ENCODE measurements at places on chromosomes 11 and 22. TPM values are rescaled to one million over a fixed set of nuclear protein-coding genes. Genes with fewer than 3 reads are reported as not detected.
A peak's percentile ranks its signal among the peaks of the same experiment; 100 is the strongest.

- DNase-seq: no peak
Observed at GRCh38 chr11:79273781-79274180, 167.0 kb downstream of the TENM4 start.

GRCh38 chr22:50576806-50577696, 1.2 kb downstream of the CPT1B start:
- DNase-seq: no peak

DNA sequence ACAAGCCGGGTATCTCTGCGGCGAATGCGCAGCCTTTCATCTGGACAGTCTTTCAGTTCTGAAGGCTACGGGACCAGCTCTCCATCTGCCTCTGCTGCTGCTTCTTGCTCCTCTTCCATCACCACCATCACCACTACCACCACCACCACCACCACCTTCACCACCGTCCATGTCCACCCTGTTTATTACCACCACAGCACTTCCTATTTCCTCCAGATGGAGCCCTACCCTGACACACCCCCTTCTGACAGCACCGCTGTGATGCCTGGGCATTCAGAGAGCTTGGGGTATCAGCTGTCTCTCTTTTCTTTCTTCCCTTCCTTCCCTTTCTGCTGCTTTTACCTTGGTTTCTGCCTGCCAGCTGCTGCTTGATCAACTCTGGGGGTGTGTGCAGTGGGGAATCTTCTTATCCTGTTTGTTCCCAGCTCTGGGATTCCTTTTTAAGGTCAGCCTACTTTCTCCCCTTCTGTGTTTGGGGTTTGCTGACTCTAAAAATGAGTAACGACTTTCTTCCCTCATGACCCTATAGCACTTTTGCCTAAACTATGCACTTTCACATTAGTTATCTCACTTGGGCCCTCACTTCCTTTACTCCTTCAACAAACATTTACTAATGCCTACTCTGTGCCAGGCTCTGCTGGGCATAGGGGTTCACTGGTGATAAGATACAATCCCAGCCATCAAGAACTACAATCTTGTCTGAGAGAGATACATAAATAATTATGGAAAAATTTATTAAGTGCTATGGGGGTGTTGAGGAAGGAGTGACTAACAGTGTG, 7.8 kb upstream of the RRM1 start:
- DNase-seq: no peak

DNA sequence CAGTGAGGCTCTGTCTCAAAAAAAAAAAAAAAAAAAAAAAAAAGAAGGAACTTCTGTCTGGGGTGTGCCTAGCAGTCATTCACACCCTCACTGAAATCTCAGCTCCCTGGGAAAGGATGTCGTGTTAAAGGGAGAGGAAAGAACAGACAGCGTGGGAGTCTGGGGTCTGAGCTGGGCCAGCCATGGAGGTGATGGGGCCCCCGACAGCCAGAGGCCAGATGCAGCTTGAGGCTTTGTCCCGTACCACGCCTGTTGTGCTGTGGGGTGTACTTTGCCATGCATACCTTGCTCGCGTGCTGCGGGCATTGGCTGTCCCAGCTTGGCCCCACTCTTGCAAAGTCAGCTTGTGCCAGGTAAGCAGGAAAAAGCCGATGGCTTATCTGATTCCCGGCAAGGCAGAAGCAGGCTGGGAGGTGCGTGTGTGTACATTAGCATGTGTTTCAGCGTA, 4.6 kb downstream of the SYT12 start:
- no peak for DNase-seq

GRCh38 chr11:75223954-75224643, 16.5 kb upstream of the TPBGL start:
- no peak for DNase-seq

DNA sequence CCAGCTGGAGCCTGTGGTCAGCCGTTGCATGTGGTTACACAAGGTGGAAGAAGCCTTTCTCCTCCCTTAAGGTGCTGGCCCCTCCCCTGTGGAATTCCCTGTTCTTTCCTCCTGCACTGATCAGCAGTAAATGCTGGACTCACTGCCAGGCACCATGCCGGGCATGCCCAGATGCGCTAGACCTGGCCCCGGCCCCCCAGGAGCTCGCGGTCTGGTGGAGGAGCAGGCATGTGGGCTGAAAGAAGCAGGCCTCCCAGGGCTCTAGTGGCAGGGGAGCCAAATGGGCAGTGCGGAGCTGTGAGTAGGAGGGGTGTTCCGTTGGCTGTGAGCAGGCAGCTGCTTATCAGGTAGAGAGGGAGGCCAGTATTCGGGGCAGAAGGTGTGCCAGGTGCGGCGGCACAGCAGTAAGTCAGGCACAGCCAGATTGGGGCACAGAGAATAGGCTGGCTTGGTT, 10.2 kb downstream of the DGKZ start:
- DNase-seq: no peak

DNA sequence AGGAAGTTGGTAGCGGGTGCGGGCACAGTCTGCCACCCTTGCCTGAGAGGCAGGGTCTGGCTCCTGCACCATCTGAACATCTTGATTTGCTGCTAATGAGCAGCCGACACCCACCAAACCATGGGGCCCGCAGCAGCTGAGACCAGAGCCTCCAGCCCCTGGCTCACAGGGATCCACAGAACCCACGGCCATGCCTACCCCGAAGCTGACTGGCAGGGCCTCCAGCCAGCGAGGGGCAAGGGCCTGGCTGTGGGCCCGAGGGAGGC, 171.5 kb upstream of the NTM start:
- no peak for DNase-seq

- peak; percentile 24 for DNase-seq
Observed at GRCh38 chr11:92211576-92212167, 12.9 kb upstream of the FAT3 start.

DNA sequence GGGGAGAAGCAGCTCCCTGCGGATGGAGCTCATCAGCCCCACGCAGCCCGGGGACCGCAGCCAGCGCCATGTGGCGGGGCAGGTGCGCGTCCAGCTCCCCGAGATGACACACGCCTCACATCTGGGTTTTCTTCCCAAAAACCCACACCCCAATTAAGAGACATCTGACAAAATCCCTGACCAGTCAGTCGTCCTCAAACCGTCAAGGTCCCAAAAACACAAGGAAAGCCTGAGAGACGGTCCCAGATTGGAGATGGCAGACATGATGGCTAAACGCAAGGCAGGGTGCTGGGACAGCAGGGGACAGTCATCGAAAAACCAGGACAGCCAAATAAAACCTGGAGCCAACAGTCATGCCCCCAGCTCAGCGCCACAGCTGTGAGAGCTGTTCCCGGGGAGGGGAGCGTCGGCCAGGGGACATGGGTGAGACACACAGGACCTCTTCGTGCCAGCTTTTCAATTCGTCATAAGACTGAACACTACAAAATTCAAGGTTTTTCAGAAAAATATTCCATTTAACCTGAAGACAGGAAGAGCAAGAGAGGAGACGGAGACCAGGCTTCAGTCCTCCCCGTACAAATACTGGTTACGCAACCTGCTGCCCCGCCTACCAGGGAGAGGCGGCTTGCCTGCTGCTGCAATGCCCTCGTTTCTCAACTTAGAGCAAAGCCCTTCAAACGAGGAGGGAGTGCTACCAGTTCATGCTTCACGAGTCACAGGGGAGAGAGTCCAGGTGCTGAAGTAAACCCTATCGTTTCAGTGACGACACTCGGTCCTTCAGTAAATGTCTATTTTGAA, 10.5 kb downstream of the TOLLIP start:
- no peak for DNase-seq

GRCh38 chr22:40330615-40331014, 15.7 kb upstream of the ADSL start:
- DNase-seq: no peak

DNA sequence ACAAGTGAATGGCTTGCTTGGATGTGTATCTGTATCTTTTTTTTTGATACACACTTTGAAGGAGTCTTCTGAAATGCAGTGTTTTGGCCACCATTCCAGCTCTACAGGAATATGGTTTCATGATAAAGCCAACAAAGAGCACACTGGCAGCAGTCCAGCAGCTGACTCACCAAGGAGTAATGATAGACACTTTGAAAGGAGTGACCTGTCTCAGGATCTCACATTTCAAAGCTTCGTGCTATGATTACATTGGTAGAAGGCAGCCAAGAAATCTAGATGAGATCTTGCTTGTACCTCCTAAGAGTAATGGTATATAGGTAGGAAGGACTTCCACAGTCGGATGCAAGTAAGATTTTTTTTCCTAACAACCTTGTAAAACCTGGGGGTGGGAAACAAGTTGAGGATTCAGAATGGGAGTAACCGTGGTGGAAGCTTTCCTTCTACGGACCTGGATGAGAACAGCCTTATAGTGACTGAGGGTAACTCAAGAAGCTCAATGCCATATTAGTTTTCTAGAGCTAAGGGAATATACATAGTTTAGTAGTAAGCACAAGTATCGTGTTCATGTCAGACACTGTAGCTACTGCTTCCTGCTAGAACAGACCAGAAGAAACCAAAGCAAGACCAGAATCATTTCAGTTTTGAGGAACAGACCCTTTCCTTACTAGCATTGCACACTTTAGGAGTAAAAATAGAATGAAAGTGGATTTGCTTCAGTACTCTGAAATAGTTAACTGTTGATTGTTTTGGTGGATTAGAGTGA, 25.0 kb downstream of the MTMR3 start:
- no peak for DNase-seq

- no peak for DNase-seq
Observed at GRCh38 chr11:29962243-29962642, 54.6 kb downstream of the KCNA4 start.

DNA sequence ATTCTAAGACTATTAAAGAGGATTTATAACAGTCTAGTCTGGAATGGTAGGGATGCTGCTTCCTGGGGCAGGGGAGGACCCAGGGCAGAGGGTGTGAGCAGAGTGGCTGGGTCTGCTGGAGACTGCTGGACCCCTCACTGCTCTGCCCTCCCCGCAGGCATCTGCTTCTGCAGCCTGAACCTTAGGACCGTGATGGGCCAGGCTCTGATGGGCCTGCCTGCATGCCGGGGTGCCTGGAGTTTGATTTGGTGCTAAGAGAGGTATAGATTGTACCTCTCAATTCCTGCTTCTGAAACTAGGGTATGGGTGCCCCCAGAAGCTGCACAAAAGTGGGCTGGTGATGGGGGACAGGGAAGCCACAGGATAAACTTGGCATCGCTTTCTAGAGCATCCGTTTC, 54.9 kb downstream of the CD82 start:
- no peak for DNase-seq

Gene ACCSL
- total RNA-seq: not detected

Gene H19
- 17,961 TPM for total RNA-seq

Gene MYO18B
- total RNA-seq: 1.9 TPM

Gene B4GALNT4
- total RNA-seq: 277 TPM

Gene BIK
- total RNA-seq: 1.9 TPM

Gene MMP12
- not detected for total RNA-seq

Gene PCNX3
- 66.0 TPM for total RNA-seq

Gene A4GALT
- total RNA-seq: 0.47 TPM

Gene SAAL1
- total RNA-seq: 28.3 TPM
